Activated CD4-positive, alpha-beta T cell treated with anti-CD3 and anti-CD28 coated beads for 24 hours (primary cell): ENCODE measurements at places on chromosomes 16 and 17.

DNA sequence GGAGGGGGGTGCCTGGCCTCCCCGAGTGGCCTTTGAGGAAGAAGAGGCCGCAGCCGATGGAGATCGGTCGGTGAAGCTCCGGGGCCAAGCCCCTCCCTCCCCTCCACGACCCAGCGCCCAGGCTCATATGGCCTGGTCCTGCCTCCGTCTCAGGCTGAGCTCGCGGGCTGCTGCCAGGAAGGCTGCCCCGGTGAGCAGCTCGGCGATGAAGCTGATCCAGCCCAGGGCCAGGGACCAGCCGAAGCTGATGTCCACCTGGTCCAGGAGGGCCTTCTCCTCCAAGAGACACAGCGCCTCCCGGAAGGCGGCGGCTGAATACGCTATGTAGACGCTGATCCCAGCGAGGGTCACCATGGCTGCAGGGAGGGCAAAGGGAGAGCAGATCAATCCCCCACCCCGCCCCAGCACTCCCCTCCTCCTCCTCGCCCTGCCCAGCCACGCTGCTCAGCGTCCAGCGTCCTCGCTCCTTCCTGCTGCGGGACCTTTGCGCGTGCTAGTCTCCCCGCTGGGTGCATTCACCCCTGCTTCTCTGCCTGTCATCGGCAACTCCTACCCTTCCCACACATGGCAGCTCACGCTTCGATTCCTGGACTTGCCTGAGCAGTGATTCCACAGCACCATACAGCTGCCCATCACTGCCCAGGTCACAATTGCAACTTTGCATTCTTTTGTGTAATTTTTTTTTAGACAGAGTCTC lies 20.5 kb downstream of the TMEM114 start:
- no peak for DNase-seq

GRCh38 chr16:751152-752006 lies 9.2 kb upstream of the MSLN start:
- DNase-seq: no peak

DNA sequence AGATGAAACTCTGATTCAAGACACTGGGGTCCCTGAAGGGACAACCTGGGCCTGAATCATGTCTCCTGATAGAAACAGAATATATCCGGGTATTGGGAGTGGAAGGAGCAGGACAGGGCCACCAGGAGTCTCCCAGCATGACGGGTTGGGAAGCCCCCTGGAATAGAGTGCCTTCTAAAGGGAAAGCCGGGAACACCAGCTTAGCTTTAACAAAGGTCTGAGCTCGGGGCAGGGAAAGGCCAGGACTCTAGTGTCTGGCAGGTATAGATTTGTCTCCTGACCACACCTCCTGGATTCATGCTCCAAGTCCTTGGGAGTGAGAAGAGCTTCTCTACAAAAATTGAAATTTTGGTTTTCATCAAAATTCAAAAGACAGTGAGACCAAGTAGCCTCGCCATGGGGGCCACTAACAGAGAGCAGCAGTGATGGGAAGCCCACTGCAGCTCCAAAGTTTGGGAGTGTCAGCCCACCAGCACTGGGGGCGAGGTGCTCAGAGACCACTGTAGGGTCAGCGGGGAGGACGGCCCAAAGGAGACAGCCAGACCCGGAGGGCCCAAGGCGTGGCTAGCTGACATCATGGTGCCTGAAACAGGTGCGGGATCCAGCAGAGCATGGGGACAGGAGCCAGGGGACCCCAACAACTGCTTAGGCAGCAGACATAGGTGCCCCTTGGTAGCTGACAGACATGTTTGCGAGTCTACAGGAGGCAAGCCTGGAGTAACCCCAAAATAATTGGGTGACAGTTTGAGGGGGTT lies 81.0 kb downstream of the C16orf78 start:
- no peak for DNase-seq

GRCh38 chr16:84832488-84833143 lies 12.8 kb downstream of the CRISPLD2 start:
- no peak for DNase-seq

DNA sequence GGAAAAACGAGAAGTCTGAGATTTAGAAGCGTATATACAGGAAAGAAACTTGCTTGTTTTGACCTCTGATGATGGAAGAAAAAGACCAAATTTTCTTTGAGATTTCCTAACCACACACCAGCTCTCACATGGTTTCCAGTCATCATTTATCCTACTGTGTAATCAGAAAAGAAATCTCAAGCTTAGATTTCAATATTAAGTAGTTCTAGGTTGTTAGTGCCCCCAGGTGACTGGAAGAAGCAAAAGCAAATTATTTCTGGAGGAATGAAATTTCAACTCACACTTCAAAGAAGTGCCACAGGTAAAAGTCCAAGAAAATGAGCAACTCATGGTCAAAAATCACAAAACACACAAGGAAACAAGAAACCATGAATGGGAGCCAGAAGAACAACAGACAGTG lies 51.8 kb upstream of the KDM6B start:
- no peak for DNase-seq

DNA sequence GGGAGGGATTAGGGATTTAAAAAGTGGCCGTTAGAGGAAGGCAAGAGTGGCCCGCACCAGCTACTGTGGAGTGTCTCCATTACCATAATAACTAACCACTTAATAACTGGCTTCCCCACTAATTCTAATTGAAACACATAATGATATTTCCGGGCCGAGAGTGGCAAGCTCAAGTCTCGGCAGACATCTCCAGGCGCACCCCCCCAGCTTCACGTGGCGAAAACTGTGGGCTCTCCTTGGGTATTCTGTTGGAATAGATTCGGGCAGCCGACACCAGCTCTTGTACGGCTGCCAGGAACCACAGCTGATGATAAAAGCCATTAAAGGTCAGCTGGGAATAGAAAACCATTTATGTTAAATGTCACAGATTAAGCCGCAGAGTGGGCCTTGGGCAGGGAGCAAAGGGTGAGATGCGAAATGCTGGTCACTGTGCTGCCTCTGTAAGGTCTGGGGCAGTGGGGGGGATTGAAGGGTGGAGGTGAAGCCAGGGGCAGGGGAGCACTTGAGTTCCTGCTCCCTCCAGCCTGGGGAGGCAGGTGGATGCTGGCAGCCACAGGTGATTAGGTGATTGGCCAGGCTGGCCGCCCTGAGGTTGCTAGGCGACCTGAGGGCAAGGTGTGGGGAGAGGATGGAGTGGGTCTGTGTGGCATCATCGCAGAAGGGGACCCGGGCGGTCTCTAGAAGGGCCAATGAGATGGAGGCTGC lies 115.6 kb upstream of the SDK2 start:
- DNase-seq: no peak

DNA sequence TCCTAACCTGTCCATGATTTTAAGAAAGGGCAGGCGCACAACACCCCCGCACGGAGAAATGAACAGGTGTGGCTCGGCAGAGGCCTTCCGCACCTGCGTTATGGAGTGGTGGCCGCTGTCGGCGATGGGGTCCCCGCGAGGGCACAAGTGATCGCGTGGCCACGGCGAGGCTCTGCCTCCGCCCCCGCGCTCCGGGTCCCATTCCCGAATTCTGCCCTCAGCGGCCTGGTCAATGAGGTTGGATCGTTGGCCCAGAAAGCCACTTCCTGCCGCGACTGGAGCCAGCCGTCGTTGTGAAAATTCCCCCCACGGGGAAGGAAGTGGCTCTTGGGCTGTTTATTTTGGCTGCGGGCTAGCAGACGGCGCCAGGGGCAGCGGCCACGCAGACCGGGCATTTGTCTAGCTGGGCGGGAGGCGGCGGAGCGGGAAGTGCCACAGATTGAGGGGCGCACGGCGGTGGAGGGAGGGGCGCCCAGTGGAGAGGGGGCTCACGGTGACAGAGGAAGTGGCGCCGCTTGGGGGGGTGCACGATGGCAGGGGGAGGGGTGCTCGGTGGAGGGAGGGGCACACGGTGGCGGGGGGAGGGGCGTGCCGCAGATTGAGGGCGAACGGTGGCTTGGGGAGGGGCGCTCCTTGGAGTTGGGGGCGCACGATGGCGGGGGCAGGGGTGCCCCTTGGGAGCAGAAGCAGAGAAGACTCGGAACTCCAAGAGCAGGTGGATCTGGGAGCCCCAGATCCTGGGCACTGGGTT lies 25.0 kb downstream of the MRC2 start:
- peak; percentile 6 for DNase-seq

DNA sequence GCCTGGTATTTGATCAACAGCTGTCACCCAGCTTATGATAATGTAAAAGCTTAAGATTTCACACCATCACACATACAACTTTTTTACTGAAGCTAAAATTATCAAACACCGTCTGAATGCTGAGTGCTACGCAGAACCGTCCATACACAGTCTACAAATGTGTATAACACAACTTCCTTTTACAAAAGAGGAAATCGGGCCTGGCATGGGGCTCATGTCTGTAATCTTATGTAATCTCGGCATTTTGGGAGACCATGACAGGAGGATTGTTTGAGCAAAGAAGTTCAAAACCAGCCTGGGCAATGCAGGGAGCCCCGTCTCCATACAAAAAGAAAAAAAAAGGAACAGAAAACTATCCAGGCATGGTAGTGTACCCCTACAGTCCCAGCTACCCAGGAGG lies 19.6 kb upstream of the QRICH2 start:
- DNase-seq: no peak

GRCh38 chr17:20235747-20236146 lies 226.6 kb downstream of the SPECC1 start:
- no peak for DNase-seq

DNA sequence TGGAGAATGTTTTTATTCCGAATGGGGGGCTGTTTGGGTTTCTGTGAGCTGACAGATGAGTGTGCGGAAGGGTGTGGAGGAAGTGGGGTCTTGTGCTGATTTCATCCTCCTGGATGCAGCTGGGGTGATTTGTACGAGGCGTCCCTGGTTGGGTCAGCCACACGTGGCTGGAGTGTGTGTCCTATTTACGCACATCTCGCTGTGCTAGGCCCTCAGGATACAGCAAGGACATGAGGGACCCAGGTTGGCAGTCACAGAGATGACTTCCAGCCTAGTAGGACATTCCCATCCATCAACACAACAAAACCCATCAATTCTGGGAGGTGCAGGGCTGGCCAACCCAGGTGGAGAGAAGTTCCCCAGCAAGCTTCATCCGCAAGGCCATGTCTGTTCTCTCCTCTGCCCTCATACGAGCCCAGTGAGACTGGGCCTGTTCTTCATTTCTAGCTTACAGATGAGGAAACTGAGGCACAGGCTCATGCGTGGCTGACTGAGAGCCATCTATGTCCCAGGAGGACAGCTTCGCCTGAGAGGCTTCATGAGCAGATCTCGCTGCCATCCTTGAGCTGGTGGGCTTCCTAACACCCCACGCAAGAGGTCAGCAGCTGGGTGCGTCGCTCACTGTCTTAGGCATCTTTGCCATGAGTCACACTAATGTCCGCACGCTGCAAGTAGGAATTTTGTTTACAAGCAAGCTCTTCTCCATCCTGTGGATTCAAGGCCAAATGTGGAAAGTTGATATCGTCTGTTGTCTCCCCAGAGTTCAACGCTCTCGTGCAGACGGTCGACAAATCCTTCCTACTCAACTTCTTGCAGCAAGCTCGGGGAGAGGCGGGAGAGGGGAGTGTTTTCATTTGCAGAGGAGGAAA lies 24.4 kb downstream of the IRF8 start:
- DNase-seq: no peak

GRCh38 chr17:48011405-48012150 lies 26.0 kb downstream of the COPZ2 start:
- DNase-seq: no peak

GRCh38 chr17:50934672-50935220 lies 68.6 kb upstream of the TOB1 start:
- DNase-seq: no peak

DNA sequence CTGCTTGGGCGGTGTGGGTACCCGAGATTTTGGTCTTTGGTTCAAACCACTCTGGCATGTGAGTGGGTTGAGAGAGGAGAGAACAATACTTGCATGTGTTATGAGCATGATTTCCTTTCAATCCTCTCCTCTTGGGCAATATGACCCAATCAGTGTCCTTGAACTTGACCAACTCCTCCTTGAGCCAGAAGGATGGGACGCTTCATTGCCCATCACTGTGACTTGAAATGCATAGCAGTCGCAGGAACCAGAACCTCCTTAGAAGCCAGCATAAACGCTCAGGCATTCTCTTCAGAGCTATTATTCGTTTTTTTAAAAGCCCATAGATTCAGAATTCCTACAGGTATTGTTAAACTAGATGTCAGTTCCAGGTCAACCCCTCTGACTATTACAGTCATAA lies 367.4 kb downstream of the HAPSTR1 start:
- DNase-seq: no peak

- no peak for DNase-seq
Observed at GRCh38 chr17:12301551-12301950, 280.9 kb downstream of the MAP2K4 start.

- no peak for DNase-seq
Observed at GRCh38 chr16:16940351-16940750, 530.4 kb downstream of the XYLT1 start.

GRCh38 chr17:47621293-47622179 lies 28.2 kb upstream of the KPNB1 start:
- no peak for DNase-seq

DNA sequence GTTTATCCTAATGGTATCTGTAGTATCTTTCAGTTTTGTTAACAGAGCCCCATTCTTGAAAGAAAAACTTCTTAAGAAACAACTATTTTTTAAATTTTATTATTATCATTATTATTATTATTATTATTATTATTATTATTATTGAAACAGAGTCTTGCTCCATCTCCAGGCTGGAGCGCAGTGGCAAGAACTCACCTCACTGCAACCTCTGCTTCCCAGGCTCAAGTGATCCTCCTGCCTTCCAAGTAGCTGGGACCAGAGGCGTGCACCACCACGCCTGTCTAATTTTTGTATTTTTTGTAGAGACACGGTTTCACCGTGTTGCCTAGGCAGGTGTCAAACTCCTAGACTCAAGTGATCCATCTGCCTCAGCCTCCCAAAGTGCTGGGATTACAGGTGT lies 23.4 kb downstream of the SUPT6H start:
- no peak for DNase-seq

DNA sequence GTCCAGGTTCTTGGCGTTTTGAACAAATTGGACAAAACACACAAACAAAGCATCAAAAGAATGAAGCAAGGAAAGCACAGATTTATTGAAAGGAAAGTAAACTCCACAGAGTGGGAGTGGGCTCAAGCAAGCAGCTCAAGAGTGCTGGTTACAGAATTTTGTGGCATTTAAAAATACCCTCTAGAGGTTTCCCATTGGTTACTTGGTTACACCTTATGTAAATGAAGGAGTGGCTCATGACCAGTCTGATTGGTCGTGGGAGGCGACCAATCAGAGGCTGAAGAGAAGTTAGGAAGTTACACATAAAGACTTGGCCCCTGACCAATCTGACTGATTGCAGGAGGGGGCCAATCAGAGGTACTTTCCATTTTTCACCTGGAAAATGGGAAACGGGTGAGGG lies 1373.8 kb upstream of the GOT2 start:
- no peak for DNase-seq

DNA sequence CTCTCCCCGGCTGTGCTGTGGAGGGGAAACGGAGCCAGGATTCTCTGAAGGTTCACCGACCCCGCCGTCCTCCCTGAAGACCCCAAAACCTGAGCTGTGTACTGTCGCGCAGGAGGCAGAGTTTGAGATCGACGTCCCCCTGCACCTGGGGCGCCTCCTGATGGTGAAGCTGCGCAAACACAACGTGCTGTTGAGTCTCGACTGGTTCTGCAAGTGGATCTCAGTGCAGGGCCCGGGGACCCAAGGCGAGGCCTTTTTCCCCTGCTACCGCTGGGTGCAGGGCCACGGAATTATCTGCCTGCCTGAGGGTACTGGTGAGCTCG lies 62.6 kb upstream of the TEKT1 start:
- DNase-seq: peak; percentile 15
